Activated T-helper 1 cell treated with anti-CD3 and anti-CD28 coated beads, Interleukin-2, amount 50 U/mL, for 16 hours (primary cell): ENCODE measurements at places on chromosomes 13 and 19.

GRCh38 chr19:31761281-31761913 is 412.2 kb upstream of the TSHZ3 start:
- DNase-seq, result no peak

DNA sequence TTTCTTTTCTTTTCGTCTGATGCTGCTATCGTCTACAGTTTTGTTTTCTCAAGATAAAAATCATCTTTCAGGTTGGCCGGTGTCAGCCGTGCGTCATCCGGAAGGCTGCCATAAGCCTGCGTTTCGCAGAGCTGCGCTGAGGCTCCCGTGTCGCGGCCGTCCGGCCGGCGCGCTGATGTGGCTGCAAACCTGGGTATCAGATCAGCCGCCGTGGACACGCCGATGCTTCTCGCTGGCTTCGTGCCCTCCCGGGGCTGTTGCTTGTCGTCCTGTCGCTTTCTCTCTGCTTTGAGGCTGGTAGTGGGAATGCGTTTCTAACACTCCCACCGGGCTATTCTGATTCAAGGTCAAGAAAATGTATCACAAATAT is 45.9 kb upstream of the TFDP1 start:
- no peak for DNase-seq

DNA sequence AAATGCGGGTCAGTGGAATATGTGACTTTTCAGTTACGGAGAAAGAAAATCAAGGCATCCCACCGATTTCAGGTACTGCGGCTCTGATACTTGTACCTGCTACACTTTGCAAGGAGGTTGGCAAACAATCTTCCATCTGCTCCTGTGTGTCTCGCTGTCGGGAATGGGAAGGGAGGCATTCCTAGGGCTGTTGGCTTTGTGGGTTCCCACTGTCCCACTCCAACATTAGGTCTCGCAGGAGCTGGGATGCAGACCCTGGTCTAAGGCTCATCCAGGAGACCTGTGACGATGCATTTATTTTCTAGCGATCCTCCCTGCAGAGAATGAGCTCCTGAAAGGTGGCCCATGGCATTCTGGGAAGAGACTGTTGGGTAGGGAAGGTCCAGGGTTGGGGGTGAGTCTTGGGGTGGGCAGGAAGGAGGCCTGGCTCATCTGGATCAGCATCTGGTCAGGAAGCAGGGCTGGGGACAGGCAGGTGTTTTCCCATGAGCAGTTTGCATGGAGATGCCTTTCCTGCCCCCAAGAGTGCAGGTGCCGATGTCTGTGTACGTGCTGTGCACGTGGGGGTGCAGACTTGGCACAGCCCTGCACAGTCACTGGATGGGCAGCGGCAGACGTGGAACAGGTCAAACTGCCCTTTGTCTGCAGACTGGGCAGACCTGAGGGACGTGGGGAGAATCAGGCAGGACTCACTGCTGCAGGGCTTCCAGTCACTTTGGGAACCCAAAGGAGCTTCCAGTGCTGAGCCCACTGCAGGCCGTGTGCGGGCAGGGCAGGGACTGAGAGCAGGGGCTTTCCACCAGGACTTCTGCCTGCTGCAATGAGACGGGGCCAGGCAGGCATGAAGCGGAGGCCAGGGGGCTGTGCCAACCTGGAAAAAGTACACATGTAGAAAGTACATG is 152.4 kb downstream of the TEX29 start:
- DNase-seq, result no peak

- DNase-seq, result no peak
Measured at GRCh38 chr19:17806945-17807344, 12.0 kb downstream of the B3GNT3 start.

DNA sequence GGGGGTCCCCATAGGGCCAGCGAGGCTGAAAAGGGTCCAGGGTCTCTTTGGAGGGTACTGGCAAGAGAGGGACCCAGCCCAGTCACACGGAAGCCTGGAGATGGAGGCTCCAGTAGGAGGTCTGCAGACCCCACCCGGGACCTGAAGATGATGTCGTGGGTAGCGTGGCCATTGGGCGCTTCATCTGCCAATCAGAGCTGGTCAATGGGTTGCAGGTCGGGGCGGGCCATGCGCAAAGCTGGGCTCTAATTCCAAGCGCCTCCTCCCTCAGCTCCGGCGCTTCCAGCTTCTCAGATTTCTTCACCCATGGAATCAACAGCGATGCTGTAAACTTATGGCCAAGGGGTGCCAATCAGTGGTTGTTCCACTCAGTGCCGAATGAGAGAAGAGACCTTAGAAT is 10.9 kb downstream of the SIGLEC12 start:
- no peak for DNase-seq

GRCh38 chr19:2164020-2164998 is 576 bp downstream of the DOT1L start:
- no peak for DNase-seq

DNA sequence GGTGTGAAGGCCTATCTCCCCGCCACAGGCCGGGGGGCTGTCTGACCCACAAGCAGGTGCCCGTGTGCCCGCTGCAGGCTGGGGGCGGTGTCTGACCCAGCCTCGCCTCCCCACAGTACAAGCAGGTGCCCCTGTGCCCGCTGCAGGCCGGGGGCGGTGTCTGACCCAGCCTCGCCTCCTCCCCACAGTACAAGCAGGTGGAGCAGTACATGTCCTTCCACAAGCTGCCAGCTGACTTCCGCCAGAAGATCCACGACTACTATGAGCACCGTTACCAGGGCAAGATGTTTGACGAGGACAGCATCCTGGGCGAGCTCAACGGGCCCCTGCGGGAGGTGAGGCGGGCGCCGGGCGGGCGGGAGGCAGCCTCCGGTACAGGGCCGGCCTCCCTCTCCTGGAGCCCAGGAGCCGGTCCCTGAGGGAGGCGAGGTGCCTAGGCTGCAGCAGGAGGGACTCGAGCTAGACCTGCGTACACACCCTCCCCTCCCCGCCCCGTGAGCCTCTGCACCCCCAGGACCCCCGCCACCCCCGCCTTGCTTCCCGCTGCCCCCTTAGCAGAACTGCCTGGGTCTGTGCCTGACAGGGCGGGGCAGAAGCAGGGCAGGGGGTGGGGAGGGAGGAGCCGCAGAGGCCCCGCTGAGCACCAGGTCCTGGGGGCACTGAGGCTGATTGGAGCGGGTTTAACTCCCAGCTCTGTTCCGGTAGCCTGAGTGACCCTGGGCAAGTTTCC is 20.6 kb downstream of the HCN2 start:
- DNase-seq, result no peak

DNA sequence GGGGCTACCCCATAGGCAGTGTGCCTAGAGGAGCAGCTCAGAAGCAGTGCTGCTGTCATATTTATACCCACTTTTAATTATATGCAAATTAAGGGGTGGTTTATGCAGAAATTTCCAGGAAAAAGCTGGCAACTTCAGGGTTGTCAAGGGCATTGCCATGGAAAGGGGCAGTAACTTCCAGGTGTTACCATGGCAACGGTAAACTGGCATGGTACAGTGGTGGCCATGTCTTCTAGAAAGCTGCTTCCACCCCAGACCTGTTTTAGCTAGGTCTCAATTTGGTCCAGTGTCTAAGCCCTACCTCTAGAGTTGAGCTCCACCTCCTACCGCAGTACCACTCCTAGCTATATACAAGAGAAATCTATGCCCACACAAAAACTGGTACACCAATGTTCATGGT is 11.3 kb downstream of the PNMA8A start:
- DNase-seq, result no peak

- DNase-seq, result no peak
Measured at GRCh38 chr19:42563352-42564210, 31.1 kb downstream of the CEACAM8 start.

DNA sequence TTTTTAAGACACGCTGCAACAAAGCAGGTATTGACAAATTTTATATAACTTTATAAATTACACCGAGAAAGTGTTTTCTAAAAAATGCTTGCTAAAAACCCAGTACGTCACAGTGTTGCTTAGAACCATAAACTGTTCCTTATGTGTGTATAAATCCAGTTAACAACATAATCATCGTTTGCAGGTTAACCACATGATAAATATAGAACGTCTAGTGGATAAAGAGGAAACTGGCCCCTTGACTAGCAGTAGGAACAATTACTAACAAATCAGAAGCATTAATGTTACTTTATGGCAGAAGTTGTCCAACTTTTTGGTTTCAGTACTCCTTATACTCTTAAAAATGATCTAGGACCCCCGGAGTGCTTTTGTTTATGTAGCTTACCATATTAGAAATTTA is 1.2 kb downstream of the BRCA2 start:
- no peak for DNase-seq

DNA sequence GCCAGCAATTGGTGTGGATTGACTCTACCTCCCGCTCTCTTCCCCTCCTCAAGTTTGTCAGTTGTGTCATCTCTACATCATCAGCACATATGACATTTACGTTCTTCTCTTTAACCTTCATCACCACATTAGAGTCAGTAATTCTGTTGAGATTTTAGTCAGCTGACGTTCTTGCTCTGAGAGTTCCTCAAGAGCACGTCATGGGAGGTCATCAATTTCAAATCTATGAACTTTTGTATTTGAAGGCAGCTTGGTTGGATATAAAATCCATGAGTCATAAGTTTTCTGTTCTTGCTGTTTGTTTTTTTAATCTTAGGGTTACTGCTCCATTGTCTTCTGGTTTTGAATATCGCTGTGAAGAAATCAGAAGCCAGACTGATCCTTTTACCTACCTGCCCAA is 21.8 kb upstream of the ARGLU1 start:
- DNase-seq, result no peak

DNA sequence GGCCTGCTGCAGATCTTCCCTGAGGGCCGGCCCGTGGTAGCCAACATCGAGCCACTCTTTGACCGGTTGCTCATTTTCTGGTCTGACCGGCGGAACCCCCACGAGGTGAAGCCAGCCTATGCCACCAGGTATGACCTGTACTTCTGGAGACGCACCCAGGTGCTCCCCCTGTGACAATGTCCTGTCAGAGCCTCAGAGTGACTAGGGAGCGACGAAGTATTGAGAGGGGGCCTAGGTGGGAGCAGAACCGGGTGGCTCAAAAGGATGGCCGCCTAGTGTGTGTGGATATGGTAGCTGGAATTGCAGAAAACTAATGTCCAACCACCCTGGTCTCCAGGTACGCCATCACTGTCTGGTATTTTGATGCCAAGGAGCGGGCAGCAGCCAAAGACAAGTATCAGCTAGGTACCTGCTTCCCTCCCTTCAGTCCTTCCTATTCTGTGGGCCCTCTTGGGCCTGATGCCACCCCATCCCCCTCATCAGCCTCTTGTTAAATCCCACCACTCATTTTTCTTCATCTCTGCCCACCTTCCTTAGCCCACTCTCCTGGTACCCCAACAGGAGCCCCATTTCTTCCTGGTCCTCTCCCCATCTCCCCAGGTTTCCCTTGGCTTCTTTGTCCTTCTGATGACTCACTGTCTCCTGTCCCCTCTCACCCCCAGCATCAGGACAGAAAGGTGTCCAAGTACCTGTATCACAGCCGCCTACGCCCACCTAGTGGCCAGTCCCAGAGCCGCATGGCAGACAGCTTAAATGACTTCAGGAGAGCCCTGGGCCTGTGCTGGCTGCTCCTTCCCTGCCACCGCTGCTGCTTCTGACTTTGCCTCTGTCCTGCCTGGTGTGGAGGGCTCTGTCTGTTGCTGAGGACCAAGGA is 8.4 kb downstream of the EGLN2 start:
- DNase-seq, result no peak

DNA sequence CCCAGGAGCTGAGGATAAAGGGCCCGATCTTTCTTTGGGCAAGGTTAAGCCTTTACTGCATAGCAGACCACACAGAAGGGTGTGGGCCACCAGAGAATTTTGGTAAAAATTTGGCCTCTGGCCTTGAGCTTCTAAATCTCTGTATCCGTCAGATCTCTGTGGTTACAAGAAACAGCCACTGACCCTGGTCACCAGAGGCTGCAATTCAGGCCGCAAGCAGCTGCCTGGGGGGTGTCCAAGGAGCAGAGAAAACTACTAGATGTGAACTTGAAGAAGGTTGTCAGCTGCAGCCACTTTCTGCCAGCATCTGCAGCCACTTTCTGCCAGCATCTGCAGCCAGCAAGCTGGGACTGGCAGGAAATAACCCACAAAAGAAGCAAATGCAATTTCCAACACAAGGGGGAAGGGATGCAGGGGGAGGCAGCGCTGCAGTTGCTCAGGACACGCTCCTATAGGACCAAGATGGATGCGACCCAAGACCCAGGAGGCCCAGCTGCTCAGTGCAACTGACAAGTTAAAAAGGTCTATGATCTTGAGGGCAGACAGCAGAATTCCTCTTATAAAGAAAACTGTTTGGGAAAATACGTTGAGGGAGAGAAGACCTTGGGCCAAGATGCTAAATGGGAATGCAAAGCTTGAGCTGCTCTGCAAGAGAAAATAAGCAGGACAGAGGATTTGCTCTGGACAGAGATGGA is 8.4 kb upstream of the CEACAM19 start:
- no peak for DNase-seq

GRCh38 chr19:10332158-10332964 is 968 bp downstream of the RAVER1 start:
- DNase-seq, result no peak

DNA sequence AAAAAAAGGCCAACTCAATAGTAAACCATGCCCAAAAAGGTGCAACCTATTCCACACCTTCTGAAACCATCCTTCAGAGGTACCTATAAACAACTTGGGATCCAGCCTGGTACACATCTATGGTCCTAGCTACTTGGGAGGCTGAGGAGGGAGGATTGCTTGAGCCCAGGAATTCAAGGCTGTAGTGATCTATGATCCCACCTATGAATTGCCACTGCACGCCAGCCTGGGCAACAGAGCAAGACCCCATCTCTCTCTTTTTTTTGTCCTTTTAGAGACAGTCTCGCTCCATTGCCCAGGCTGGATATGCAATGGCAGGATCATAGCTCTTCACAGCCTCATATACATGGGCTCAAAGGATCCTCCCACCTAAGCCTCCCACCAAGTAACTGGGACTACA is 26.0 kb downstream of the ZSWIM4 start:
- no peak for DNase-seq

DNA sequence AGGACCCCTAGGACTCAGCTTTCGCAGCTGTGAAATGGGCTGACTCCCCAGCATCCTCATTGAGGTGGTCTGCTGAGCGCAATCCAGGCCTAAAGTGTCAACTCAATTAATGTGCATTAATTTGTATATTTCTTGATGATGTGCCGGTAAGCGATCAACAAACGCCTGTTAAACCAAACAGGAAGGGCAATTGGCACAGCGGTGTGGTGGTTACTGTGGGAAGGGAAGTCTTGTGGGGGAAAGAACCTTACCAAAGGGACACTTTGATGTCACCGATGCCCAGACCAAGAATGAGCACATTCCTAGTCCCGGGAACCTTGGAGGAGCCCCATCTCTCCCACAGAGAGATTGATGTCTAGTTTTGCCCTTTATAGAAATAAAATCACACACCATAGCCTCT is 1.6 kb downstream of the JAK3 start:
- no peak for DNase-seq
